Right ventricle myocardium inferior (tissue), 1 donor: ENCODE measurements at places on chromosomes 7 and 10.

DNA sequence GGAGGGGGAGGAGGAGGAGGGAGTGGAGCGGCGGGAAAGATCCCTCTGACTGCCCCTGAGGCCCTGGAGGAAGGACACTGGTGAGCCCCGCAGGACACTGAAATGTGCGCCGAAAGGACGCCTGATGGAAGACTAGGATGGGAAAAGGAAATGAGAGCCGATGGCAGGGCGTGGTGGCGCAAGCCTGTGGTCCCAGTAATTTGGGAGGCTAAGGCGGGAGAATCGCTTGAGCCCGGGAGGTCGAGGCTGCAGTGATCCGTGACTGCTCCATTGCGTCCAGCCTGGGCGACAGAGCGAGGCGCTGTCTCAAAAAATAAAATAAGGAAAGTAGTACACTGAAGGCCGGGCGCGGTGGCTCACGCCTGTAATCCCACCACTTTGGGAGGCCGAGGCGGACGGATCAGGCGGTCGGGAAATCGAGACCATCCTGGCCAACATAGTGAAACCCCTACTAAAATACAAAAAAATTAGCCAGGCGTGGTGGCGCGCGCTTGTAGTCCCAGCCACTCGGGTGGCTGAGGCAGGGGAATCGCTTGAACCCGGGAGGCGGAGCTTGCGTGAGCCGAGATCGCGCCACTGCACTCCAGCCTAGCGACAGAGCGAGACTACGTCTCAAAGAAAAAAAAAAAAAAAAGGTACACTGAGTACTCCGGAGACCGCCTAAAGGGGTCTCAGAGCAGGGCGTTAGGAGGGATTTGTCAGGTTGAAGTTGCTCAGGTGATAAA is 561 bp upstream of the HNRNPF start:
- DNase-seq: peak; percentile 77

DNA sequence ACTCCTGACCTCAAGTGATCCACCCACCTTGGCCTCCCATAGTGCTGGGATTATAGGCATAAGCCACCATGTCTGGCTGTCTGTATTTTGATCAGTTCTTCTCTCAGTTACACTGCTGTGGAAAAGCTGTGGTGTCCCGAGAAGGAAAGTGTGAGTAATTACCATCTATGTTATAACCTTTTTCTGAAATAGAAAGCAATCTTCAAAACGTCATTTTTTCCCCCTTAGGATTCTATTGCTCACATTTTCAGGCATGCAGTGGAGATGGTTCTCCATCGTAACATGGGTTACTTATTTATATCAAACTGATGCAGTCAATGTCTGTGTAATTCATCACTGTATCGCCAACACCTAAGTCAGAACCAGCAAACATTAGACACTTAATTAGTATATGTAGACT is 103.5 kb upstream of the FAM3C start:
- no peak for DNase-seq

GRCh38 chr7:23539494-23539907 is 7.7 kb upstream of the TRA2A start:
- DNase-seq: no peak

DNA sequence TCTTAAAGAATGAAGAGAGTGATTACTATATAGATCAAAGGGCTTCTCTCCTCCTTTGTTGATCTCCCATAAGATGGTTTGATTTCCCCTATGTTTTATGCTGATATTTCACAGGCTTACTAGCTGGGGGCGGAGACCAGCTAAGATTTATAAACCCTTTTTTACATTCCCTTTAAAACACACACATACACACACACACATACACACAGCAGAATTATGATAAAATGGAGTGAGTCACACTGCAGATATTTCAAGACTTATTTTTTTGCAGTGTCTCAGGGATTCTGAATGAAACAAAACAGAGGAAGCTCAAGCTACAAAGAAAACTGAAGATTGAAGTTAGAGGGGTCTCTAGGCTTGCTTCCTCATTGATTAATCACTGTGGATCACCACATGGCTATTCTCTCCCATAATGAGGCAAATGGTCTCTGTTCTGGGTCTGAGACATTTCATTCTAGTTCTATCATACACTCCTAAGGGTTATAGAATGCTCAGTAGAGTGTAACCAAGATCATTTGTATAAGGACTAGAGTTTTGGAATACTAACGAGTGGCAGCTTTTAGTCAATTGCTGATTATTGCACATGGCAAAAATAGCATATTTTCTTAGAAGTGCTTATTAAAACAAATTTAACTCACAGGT is 18.6 kb downstream of the INA start:
- no peak for DNase-seq

GRCh38 chr10:566241-566885 is 123.1 kb downstream of the DIP2C start:
- no peak for DNase-seq

DNA sequence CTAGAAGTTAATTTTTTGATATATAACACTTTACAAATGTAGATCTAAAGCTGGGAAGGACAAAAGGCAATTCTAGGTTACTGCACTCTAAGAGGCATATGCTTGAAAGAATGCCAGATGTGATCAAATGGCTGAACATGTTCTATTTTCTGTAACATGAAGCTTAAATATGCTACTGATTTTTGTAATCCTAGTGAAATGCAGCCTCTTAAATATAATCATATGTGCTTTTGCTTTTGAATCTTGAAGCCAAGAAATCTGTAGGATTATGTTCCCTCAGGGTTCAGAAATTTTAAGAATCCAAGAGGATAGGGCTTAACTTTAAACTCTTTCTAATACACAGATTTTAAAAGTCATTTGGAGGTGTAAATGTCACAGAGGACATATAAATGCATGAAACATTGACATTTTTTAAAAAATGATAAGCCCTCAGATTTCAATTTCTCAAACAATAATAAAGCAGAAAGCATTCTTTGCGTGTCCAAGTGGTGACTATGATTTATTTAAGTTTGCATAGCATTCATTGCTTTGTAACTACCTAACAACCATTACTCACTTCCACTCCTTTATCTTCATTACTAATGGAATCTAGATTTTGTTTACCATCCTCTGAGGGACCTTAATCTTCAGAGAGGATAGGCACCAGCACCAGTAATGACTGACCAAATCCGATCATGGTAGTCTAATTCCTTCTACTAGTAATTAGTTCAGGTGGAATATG is 170.4 kb downstream of the MAGI2 start:
- DNase-seq: no peak

DNA sequence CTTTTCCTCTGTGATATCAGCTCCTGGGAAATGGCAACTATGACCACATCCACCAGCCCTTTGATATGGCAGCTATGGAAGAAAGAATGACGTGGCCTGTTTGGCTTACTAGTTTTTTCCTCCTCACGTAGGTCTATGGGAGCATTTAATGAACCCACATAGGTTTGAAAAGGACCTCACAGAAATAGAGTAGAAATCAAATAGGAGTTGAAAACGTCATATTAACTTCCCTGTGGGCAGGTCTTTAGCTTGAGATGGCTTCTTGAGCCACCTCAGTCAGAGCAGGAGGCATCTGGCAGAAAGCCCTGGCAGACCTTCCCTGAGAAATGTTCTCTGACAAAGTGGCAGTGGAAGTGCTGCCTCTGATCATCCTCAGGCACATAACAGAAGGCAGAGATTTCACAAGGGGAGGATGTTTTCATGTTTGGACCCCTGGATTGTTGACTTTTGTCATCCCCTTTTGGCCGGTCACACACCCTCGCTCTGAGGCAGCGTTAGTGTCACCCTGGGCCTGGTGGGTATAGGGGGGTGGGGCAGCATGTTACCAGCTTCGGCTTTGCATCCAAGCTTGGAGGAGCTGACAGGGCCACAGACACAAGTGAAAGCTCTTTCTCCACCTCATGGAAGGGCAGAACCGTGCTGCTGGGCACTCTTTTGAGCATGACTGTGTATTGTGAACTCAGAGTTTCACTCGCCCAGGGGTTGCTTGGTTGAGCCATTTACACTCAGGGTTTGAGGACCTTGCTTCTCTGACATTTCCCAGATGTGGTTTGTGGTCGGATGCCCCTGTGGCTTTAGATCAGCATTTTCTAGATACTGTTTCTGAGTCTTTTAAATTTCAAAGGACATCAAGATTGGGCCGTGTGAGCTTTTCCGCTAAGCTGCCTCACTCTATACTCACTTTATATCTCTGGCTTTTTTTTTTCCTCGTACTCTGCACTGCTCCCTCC is 184.2 kb downstream of the STK31 start:
- DNase-seq: no peak

DNA sequence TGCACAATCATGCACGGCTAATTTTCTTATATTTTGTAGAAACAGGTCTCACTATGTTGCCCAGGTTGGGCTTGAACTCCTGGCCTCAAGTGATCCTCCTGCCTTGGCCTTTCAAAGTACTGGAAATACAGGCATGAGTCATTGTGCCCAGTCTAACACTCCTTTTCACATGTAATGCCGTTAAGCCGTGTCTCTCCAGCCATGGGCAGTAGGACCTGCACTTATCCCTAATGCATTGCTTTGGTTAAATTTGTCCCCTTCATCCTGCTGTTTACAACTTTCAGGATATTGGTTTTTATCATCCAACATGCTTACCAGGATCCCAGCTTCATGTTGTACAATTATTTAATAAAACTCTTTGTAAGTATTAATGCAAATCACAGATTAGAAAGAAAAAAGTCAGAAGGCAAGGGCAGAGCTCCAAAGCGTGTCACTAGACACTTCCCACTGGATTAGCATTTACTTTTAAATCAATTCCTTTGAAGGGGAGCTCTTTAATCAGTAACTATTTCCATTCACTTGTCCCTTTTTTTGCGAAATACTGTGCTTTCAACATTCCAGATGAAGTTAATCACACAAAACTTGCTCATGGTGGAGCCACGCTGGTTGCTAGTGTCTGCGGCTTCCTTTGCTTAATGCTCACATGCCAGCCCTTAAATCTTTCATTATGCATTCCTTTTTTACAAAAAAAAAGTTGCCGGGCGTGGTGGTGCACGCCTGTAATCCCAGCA is 256.0 kb upstream of the AUTS2 start:
- DNase-seq: no peak

DNA sequence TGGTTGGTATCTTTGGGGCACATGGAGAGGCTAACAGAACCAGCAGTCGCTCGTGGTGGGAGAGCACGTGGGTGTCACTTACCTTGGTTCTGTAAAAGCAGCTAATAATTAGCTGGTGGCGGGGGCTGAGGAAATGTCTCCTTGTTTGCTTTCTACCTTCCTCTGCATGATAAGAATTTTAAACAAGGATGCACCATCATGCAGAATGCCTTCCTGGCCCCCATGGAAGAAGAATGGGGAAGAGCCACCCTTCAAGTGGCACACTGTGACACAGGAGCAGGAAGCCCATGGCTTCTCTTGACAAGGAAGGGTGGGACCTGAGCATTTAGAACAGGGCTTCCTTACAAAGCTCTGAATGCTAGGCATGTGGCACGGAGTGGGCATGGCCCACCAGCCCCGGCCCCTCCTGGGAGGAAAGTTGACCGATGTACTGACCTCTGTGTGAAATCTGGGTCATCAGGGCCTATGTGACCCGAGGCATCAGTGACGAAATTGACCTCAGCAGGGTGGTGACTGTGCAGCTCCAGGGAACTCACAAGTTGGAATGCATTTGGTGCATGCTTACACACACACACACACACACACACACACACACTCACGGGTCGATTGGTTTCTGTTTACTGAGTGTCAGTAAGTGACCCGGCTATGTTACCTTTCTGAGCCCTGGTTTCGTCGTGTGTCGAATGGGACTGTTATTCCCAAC is 116.9 kb upstream of the ANLN start:
- DNase-seq: no peak

GRCh38 chr10:117455346-117455745 is 80.1 kb upstream of the PDZD8 start:
- no peak for DNase-seq

DNA sequence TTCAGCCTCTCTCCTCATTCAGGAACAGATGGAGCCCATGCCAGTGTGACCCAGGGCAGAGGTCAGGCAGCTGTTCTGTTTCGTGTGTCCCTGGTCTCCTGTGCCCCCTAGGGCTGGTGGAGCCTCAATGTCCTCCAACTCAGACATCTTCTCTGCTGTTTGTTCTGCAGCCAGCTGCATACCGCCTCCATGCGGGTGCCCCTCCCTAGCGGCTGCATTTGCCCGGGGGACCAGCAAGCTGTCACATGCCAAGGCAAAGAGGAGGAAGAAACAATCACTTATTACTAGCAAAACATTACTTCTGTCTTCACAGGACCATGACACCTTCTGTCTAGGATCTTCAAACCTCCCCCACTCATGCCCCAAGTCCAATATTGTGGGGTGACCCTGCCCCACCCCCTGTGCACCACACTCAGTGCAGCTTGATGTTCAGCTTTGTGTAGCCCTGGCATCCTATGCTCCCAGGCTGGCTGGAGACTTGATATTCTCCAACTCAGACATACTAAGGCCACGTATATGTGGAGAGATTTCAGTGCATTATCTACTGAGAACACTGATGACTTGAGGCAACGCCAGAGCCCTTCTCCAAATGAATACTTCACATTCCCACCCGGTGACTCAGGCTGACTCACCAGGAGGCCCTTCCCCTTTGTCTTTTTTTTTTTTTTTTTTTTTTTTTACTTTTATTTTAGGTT is 188.9 kb downstream of the SKIDA1 start:
- DNase-seq: no peak

GRCh38 chr10:70380350-70381135 is 1.9 kb downstream of the LRRC20 start:
- DNase-seq: no peak

- peak; percentile 69 for DNase-seq
Observed at GRCh38 chr7:66099551-66100407, 14.9 kb upstream of the CRCP start.

DNA sequence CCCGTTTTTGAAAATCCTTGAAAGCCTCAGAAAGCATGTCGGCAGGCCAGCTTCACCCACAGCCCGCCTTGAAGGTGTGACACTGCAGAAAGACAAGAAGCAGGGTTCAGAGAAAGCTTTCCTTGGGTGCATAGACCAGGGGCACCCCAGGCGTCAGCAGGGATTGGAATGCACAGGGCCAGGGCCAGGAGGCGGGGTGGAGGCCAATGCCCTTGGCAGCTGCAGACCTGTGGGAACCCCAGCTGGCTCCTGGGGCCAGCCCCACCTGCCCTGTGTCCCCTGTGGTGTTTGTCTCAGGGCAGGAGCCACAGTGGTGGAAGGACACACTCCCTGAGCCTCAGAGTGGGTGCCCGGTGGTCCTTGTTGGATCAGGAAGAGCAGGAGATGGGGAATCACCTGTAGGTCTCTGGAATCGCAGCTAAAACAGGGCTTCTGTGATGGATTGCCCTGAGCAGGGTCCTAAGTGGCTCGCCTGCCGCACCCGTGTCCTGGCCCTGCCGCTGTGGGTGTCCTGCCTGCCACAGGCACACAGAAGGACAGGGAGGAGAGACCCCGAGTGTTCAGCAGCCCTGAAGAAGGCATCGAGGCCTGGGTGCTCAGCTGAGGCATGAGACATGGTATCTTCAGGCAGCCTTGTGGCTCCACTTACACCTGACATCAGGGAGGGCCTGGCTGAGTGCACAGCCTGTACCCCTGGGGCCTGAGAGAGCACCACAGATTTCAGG is 32.5 kb downstream of the ANXA8 start:
- DNase-seq: no peak
